ENCODE measurements at places on chromosomes 6 and 20.

GRCh38 chr20:16446991-16447390 is 126.3 kb downstream of the KIF16B start:
- DNase-seq, result no peak

GRCh38 chr6:16511723-16512489 is 249.4 kb downstream of the ATXN1 start:
- peak; percentile 78 for DNase-seq

DNA sequence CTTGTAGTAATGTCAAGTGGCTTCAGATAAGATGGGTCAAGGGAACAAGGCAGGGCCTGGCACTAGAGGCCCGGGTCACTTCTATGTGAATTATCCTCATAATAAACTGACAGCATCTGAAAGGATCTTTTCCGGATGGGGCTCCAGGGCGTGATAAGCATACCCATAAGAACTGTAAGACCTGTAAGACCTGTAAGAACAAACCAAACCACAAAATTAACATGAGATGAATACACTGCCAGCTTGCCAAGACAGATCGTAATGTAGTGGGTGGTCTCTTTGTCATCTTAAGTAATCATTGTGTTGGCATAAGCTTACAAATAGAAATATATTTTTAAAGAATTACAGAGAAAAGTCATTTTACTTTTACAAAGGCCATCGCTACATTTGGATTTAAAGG is 334.9 kb downstream of the RFPL4B start:
- no peak for DNase-seq

- DNase-seq, result no peak
Measured at GRCh38 chr6:95784019-95784418, 206.7 kb downstream of the MANEA start.

DNA sequence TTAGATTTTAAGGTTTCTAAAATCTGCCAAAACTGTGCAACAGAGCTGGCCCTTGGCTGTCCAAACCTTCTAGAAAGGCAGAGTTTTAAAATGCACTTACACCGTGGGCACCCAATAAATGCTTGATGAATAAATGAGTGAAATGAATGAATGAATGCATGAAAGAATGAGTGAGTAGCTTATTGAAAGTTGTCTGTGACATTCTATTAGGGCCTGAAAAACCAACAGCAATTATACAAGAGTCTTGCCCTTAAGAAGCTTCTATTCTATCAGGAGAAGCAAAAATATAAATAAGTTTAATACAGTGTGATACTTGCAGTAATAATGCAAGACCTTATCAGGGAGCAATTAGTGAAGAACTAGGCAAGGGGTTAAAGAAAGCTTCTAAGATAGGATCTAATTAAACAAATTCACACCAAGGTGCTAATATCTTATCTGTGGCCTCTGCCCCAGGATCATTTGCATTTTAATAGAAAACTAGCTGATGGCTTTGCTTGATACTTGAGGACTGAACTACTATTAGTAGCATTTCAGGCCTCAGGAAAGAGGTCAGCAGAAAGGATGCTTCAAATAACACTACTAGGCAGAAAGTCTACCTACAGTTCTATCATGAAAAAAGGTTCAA is 230.7 kb downstream of the GMPR start:
- no peak for DNase-seq

DNA sequence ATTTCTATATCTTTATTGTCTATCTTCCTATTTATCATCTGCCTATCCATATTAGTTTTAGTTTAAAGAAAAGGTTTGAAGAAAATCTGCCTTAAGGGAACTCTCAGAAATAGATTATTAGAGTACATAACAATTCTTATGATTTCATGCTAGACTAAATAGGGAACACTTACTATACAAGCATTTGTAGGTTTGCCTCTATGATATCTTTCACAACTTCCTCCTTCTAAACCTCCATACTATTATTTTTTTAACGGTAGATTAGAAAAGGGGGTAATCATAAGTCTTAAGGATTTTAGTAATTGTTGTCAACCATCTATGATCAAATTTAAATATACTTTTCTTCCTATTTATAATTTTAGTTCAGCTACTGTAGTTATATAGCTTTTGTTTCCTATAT is 11.6 kb upstream of the DSE start:
- no peak for DNase-seq

DNA sequence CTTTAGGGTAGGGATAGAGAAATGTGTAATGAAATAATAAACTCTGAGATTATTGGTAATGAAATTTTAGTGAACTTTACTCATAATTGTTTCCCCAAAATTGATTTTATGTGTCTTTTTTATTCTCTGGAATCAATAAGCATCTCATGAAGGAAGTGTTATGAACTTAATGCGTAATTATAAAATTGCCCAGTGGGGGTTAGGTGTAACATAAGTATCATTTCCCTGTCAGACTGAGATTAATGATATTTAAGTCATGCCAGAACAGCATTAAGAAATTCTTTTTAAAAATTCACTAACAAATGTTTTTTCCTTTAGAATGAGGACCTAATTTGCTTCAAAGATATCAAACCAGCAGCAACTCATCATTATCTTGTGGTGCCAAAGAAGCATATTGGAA is 10.0 kb downstream of the HINT3 start:
- DNase-seq, result no peak

DNA sequence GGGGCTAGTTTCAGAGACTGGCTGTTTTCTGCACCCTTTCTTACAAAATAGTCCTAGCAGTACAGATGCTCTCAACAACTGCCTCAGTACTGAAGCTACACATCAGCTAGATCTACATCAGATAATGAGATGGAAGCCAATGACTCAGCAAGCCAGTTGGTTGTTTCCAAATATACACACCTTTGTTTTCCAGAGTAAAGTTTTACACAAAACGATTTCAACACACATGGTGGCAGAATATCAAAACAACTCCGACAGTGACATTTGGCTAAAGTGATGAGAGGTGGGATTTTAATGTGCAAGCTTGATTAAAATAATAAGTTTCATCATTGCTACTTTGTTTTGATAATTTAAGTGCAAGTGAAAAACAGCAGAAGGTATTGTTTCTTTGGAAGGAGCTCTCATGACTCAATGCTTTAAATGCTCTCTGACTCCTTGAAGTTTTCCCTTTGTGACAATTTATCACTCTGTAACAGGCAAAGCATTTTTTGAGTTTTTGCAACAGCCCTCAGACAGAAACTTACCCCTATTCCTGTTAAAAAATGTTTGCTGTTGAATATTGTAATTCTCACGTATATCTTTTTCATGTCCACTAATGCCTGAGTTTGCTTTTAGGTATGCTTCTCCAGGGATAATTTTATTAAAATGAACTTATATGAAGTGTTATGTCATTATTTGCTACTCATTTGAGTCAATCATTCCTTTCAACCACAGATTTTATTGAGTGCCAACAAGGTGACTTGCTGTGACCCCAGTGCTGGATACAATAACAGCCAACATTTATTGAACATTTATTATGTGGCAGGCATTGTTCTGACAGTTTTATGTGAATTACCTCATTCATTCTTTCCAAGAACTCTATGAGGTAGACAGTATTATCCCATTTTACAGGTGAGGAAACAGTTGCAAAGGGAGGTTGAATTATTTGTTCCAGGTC is 882.0 kb downstream of the TFAP2A start:
- no peak for DNase-seq

GRCh38 chr20:63697357-63697867 is 960 bp downstream of the TNFRSF6B start:
- DNase-seq, result no peak

GRCh38 chr6:14178083-14178445 is 60.5 kb downstream of the CD83 start:
- DNase-seq, result no peak

GRCh38 chr6:98828211-98828788 is 6.1 kb upstream of the POU3F2 start:
- DNase-seq, result no peak

DNA sequence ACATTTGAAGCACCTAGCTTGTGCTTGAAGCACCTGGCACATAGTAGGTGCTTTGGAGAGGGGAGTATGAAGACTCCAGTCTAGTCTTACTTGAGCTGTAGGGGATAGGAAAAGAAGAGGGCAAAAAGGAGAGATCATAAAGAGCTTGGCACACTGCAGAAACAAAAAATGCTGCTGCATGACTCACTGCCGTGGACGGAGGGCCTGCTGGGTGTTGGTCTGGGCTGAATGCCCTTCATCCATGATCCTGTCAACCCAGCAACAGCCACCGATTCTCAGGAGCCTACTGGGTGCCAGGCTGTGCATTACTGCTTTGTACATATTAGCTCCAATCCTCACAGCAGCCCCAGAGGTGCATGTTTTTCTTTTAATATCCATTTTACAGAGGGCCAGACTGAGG is 6.0 kb downstream of the PDYN start:
- DNase-seq, result no peak

DNA sequence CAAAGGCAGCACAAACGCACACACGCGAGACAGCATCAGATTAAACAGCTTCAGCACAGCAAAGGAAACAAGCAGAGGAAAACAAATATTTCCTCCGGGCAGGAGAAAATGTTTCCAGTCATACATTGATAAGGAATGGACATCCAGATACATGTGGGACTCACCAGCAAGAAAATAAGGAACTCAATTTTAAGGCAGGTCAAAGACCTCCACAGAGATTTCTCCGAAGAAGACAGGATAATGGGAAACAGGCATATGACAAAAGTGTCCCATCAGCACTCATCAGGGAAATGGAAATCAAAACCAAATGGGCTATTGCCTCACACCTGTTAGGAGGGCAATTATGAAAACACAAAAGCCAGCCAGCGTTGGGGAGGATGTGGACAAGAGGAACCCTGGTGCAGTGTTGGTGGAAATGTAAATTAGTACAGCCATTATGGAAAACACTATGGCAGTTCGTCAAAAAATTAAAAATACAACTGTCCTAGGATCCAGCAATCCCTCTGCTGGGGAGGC is 9.7 kb upstream of the SLCO4A1 start:
- no peak for DNase-seq

DNA sequence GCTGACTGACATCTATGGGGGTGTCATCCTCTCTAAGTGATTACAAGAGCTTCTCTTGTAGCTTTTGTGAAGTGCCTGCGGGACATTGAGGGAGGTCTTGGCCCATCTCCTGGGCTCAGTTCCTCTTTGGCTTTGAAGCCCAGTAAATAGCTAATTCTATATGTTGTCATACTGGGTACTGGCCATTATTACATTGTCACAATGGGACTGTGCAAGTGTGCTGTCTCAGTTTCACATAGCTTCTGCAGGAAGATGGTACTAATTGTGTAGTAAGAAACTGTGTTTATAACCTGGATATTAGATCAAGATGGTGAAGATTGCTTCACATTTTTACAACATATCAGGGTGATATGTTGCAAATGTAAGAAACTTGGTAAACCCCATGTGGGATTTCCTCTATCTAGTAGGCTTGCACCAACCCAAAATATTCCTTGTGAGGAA is 19.9 kb downstream of the SPINT3 start:
- DNase-seq, result no peak

- no peak for DNase-seq
Measured at GRCh38 chr20:49821870-49822331, 9.3 kb downstream of the SLC9A8 start.

DNA sequence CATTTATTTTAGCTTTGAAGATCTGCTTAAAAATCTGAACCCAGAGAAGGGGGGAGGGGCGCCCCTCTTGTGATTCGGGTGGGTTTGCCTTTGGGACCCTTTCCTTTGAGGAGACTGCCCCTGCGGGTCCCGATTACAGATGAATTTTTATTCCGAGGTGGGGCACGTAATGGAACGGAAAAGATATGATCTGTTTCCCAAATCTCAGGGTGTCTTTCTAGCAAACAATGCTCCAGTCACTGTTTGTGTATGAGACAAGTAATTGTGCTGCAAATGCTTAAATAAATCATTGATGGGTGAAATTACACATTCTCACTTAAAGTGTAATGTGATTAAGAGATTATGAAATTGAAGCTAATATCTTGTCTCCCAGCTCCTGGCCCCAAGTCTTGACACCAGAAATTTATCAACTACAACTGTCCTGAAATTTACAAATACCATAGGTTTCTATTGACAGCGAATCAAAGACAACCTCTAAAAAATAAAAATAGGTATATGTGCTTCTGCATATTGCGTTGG is 30.7 kb downstream of the TFAP2A start:
- no peak for DNase-seq

DNA sequence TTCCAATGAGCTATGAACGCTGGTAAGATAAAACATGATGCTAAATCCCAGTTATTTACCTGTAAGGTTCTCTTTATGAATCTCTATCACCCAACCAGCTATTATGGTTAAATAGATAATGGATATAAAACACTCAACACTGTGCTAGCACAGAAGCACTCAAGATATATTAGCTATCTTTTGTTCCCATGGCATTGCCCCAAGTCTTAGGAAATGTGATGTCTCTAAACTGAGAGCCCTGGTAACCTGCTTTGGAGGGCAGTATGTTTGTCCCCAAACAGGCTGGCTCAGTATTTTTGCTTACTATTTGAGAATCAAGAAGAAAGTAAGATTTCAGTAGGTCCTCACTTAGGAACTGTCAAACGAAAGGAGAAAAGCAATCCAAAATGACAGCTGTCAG is 90.5 kb downstream of the BTBD9 start:
- no peak for DNase-seq

GRCh38 chr6:17486680-17487079 is 93.3 kb downstream of the CAP2 start:
- DNase-seq, result no peak

GRCh38 chr6:126949786-126950185 is 168.7 kb upstream of the RSPO3 start:
- DNase-seq, result no peak

GRCh38 chr6:91057689-91058088 is 470.8 kb upstream of the MAP3K7 start:
- no peak for DNase-seq

GRCh38 chr6:17289630-17290061 is 8.5 kb downstream of the RBM24 start:
- DNase-seq, result no peak

DNA sequence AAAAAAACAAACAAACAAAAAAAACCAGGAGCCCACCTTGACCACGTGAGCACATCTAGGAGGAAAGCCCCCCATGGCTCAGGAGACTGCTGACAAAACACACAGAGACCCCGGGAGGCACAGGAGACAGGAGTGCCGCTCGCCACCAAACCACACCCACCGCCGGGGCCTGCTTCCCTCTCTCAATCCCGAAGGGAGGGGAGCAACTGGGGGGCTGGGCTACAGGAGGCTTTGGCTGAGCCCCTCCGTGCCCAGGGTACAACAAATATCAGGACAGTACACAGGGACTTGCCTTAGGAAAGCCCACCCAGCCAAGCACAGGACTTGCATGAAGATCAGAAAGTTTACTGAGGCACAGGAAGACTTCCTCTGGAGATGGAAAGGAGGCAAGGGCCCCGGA is 102.5 kb downstream of the TAF4 start:
- no peak for DNase-seq

DNA sequence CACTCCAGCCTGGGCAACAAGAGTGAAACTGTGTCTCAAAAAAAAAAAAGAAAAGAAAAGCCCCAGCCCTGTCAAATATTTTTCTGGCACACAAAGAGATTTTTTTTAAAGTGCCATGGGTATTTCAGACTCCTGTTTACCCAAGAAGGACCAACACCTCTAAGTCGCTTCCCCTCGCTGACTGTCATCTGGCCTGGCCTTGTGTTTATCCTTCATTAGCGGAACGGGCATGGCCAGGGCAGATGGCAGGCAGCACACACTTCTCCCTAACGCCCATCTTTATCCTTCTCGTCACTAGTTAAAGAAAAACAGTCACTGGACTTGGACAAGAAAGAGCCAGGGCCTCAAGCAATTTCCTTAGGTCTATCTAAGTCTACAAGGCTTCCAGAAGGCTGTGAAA is 7.3 kb upstream of the CBFA2T2 start:
- DNase-seq, result no peak

- DNase-seq, result peak; percentile 31
Measured at GRCh38 chr6:5869261-5869660, 137.5 kb downstream of the NRN1 start.

Measured in GM12865 (cell line).